ENCODE measurements at places on chromosomes 5 and 9.

DNA sequence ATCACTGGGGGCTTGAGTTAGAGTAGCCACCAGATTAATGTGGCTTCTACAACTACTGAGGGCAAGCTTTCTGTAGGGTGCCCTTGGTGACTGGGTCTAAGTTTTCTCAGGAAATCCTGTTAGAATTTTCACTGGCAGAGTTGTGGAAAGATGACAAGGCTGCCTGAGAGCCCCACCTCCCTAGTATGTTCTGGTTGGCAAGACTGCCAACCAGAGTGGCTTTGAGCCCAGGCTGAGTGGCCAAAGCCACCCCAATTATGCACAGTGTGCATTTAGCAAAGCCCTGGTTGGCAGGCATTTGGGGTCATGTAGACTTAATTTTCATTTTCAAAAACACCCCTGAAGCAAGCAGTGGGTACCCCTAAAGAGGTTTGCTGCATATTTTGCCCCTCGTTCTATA is 136.7 kb upstream of the HAPLN1 start:
- peak; percentile 13 for DNase-seq

DNA sequence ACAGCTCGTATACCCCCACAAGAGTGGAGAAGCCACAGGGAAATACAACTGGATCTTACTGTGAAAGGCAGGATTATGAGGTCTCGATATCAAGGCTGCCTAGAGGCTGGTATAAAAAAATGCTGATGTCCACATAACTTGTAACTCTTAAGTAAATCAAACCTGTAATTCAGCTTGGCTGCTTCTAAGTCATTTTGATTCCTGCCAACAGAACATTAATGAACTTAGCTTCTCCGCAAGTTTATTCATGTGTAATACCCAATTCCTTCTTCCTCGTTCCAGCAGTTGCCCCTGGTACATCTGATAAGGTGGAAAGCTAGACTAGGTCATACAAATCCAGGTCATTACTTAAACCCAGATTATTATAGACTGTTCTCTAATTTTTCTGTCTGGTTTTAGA is 16.4 kb upstream of the SMIM15 start:
- no peak for DNase-seq

GRCh38 chr9:38022995-38023394 is 46.0 kb downstream of the SHB start:
- DNase-seq = peak; percentile 85

DNA sequence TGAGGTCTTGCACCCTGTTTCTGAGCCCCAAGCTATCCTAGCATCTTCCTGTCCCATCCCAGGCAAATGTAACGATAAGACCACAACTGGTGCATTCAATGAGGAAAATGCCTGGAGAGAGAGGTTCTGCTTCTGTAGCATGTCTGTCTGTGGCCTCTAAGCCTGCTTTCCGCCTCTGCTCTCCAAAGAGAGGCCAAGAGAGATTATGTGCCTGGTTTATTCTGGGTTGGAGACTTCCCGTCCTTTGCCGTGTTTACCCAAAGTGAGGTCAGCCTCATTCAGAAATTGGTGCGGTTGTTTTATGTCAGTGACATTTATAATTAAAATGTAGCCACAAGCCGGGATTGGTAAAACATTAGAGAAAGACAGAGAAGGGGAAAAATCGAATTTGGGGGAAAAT is 77.8 kb downstream of the FGF1 start:
- DNase-seq = no peak

DNA sequence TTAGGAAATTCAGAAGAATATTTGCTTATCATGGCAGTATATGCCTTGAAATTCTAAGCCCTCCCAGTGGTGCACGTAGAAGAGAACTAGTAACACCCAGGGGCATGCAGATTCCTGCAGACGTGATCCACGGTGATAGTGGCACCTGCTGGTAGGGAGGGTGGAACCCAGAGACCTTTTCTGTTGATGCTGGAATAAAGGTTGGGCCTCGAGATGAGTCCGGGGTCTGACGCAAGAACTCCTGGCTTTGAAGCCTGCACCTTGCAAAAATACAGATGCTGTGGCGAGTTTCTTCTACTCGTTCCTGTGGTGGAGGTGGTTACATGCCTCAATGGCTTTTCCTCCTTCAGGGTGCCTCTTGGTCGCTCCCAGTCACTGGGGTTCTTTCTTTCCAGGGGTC is 39.5 kb upstream of the PHF2 start:
- DNase-seq = no peak

GRCh38 chr5:173298213-173298926 is 29.8 kb downstream of the STC2 start:
- DNase-seq = no peak

- no peak for DNase-seq
These were observed 15.4 kb downstream of the TRAF2 start for GRCh38 chr9:136901516-136902258.

DNA sequence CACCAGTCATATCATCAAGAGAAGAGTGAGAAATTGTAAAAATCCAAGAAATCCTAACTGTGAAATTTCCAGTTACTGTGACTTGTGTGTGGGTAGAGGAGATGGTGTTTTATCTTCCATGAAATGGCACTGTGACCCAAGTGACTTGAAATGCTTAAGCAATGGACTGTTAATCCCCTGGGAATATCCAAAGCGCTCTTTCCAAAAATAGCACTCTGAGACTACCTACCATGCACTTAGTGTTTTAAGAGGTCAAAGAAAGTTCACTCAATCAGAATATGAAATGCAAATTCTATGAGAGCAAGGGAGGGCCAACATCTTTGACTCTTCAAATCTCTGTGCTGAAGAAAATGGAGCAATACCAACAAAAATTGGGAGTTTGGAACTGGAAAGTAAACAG is 244.0 kb downstream of the GABRB2 start:
- DNase-seq = no peak

DNA sequence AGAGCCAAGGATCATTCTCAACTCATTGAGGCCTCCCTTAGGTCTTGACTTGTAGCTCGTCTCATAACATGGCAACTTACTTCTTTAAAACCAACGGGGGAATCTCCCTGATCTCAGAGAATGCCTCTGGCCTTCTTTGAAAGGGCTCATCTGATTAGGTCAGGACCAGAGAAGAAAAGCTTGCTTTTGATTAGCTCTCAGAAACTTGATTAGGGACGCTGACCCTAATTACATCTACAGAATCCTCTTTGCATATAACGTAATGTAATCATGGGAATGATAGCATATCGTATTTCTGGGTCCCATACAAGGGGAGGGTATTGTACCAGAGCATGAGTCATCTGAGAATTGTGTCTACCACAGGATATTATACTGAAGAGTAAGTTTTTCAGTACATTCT is 125.1 kb upstream of the SH3GL2 start:
- DNase-seq = no peak

DNA sequence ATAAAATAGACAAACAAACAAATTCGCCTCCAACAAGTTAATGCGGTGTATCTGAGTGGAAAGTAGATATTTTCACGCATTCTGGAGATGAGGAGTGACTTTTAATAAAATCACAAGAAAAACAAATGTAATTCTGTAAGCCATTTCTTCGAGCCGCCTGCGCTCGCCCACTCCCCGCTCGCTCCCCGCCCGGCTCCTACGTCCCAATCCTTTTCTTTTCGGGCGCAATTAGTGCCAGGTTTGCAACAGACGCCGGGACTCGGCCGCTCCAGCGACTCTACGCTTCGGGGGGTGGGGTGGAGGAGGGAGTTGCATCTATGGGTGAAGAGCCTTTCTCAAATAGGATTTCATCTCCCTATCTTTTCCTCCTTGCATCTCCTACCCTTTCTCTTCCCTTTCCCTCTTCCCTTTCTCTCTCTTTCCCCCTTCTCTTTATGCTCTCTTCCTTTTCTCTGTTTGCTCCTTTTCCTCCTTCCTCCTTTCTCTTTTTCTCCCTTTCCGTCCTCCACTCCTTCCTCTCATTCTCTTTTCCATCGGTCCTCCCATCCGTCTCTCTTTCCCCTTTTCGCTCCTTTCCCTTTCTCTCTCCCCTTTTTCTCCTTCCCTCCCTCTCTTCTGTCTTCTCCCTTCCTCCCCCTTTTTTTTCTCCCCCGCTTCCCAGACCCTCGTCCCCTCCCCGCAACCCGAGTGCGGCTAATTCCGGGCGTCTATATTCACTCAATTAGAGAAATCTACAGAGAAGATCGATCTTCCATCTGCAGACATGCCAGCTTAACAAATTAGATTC is 6.1 kb upstream of the OTP start:
- no peak for DNase-seq

- DNase-seq = peak; percentile 98
These were observed 3.1 kb downstream of the URM1 start for GRCh38 chr9:128374221-128374675.

- DNase-seq = no peak
These were observed 59.7 kb downstream of the OSMR start for GRCh38 chr5:38905516-38905915.

DNA sequence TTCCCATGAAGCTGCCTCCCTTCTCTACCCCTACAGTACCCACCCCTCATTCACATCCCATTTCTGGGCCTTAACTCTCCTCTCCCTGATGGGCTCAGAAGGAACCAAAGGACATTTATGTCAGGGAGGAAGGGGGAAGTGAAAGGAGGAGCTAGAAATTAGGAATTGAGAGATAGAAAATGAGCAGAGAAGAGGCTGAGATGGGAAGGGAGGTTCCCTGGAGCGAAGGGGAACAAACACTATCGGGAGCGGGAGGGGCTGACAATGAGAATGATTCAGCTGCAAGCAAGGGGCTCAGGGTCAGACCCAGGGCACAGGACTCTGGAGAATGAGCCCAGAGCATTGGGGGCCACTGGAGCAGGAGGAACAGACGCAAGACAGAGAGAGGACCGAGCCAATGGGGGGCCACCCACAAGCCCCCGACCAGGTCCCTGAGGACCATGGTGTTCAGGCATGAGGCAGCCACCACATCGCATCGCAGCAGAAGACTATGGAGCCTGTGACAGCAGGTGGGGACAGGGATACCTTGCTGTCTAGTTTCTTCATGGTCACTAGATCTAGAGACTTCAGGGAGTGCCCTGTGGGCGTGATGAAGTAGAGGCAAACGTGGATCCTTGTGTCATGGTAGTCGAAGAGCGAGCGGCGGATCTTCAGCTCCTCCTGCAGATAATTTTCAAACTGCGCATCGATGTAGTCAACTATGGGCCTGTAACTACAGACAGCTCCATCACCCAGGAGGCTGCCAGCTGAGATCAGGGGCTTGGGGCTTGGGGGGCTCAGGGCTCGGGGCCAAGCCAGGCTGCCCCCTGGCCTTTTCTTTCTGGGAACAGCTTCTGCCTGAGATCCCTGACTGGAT is 13.6 kb downstream of the SEPTIN8 start:
- no peak for DNase-seq

GRCh38 chr5:9015260-9015936 is 530.5 kb downstream of the SEMA5A start:
- DNase-seq = no peak

GRCh38 chr5:77157732-77158532 is 52.5 kb upstream of the PDE8B start:
- DNase-seq = no peak

DNA sequence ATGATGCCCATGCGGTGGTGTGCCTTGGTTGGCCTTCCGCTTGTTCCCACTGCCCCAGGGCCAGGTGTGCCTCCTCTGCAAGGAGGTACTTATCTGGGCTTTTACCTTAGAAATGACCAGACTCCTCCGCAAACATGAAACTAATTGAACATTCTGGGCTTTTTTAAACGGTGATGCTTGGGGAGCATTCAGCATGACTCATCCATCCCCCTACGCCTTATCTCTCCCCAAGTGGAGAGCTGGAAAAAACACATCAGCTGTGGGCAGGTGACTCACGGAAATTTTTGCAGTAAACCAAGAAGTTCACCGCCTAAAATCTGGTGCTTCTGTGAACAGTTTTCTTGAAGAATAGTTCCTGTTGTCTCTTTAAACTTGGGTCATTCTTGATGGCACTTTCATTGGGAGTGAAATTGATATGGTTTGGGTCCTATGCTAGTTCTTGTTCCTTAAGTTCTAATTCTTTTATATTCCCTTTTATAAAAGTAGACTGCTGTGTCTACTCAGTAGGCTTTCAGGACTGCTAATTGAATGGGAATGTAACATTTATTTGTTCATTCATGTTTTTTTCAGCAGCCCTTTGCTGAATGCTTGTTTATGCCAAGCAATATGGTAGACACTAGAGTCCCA is 39.6 kb downstream of the SFXN1 start:
- no peak for DNase-seq

- DNase-seq = no peak
These were observed 109.0 kb downstream of the ENTREP1 start for GRCh38 chr9:69433968-69434367.

Data from globus pallidus (tissue), 1 donor.